ENCODE measurements at places on chromosomes 6 and 20. TPM values are rescaled to one million over a fixed set of nuclear protein-coding genes. Genes with fewer than 3 reads are reported as not detected.
A peak's percentile ranks its signal among the peaks of the same experiment; 100 is the strongest.

Gene DNPH1
- 57.0 TPM for total RNA-seq

Gene LAMA5
- 71.8 TPM for total RNA-seq

DNA sequence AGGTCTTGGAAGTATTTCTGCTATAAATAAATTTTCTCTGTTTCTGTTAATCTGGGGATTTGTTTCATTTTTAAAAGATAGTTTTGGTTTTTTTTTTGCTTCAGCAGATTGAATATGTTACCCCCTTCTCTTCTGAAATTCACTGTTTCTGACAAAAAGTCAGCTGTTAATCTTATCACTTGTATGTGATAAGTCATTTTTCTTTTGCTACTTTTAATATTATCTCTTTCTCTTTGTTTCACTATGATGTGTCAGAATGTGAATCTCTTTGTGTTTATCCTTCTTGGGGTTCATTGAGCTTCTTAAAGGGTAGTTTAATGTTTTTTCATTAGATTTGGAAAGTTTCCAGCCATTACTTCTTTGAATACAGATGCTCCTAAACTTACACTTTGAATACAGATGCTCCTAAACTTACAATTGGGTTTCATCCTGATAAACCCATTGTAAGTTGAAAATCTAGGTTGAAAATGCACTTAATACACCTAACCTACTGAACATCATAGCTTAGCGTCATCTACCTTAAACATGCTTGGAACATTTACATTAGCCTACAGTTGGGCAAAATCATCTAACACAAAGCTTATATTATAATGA lies 154.2 kb upstream of the COL21A1 start:
- H3K4me1 ChIP-seq = peaks cover 2% of the 10 kb centered on the region
- H3K36me3 ChIP-seq = no peaks in the 10 kb centered on the region
- no peak overlapping the region for H3K4me3 ChIP-seq
- no peak for DNase-seq
- no peaks in the 10 kb centered on the region for H3K27me3 ChIP-seq
- no peak overlapping the region for H3K27ac ChIP-seq

DNA sequence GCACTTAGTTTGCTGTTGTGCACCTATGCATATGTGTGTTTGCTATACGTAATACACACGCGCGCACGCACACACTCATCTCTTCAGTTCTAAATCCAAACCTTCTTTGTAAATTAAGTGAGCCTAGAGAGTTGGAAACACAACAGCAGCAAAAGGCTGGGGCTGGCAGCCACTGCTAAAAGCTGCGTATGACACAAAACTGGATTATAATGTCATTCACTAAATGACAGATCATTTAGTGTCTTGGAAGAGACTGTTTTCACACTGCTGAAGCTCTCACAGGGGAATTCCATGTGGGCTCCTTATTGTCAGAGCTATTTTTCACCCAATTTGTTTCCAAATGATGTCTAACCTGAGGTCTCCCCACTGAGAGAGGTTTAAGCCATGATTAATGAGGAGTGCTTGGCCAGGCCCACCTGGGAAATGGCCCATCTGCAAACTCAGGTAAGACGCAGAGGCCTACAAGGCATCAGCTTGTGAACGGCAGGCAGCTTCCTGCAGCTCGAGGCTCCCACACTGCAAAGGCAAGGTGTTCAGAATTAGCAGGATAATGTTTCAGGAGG lies 94.2 kb downstream of the OLIG3 start:
- DNase-seq = no peak
- no peak overlapping the region for H3K27ac ChIP-seq
- no peak overlapping the region for H3K4me3 ChIP-seq
- H3K36me3 ChIP-seq = no peaks in the 10 kb centered on the region
- H3K4me1 ChIP-seq = no peaks in the 10 kb centered on the region
- no peaks in the 10 kb centered on the region for H3K27me3 ChIP-seq

DNA sequence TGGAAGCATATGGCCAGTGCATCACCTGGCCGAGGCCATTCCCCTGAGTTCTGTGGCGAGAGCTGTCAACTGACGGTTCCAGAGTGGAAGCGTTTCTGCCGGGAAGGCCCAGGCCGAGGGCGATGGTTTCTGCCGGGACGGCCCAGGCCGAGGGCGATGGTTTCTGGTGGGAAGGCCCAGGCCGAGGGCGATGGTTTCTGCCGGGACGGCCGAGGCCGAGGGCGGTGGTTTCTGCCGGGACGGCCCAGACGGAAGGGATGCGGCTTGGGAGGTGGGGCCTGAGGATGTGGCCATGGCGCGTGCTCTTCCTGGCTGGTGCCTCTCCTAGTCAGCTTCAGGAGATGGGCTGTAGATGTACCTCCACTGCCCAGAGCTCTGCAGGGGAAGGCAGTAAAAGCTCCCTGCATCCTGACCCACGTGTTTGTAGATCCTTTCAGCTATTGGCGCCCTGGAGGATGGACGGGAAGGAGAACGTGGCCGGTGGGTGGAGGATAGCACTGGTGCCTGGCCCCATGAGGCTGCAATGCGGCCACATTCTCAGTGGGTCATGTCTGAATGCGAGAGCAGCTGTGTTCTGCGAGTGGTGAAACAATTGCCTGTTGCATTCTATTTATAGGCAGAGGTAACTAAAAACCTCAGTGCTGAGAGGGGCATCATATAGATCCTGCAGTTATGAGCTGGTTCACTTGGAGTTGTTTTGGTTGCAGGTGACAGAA lies 12.8 kb downstream of the TPD52L2 start:
- no peaks in the 10 kb centered on the region for H3K27me3 ChIP-seq
- H3K4me1 ChIP-seq = no peaks in the 10 kb centered on the region
- no peak overlapping the region for H3K27ac ChIP-seq
- no peaks in the 10 kb centered on the region for H3K36me3 ChIP-seq

DNA sequence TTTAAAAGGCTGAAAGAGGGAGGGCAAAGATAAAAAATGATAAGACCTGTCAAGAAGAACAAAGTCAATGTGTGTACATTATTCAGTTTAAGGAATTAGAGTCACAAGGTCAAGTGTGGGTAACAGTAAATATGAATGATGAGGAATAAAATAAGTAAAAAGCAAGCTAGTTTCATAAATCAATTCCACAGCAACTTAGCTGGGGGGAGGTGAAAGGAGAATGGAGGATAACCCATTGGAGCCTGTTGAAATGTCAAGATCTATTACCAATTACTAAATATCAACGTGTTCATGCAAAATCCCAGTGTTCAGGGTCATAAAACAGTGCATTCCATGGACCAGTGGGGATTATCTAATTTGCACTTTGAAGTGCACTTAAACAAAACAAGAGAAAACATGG lies 242.9 kb downstream of the TBX18 start:
- H3K4me3 ChIP-seq = no peak overlapping the region
- H3K4me1 ChIP-seq = no peaks in the 10 kb centered on the region
- no peak overlapping the region for H3K27ac ChIP-seq
- H3K27me3 ChIP-seq = no peaks in the 10 kb centered on the region

GRCh38 chr20:1337441-1337840 lies 8.5 kb upstream of the SDCBP2 start:
- H3K4me3 ChIP-seq = no peak overlapping the region
- no peaks in the 10 kb centered on the region for H3K27me3 ChIP-seq
- H3K36me3 ChIP-seq = no peaks in the 10 kb centered on the region
- no peak overlapping the region for H3K27ac ChIP-seq
- no peak for DNase-seq

DNA sequence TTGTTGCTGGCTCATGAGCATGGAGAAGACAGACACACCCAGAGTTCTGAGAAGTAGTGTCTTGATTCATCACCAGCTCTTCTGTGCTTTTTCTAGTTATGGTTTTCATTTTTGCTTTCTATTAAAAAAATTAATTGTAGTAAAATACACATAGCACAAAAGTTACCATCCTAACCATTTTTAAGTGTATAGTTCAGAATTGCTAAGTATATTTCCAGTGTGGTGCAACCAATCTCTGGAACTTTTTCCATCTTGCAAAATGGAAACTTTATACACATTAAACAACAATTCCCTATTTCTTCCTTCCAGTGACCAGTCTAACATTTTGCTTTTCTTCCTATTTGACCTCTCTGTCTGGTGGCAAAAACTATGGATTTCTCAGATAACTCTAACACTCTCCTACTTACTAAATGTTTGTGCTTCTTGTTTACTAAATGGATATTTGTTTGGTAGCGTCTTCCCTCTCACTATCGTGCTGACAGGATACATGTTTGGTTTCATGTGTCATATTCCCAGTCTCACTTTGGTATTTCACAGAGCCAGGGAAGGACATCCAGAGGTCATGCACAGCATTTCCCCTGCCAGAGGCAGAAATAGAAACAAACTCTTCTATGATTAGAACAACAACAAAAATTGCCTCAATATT lies 40.6 kb downstream of the TXLNB start:
- H3K27me3 ChIP-seq = no peaks in the 10 kb centered on the region
- no peak overlapping the region for H3K4me3 ChIP-seq
- H3K4me1 ChIP-seq = peaks cover 12% of the 10 kb centered on the region
- H3K36me3 ChIP-seq = no peaks in the 10 kb centered on the region

DNA sequence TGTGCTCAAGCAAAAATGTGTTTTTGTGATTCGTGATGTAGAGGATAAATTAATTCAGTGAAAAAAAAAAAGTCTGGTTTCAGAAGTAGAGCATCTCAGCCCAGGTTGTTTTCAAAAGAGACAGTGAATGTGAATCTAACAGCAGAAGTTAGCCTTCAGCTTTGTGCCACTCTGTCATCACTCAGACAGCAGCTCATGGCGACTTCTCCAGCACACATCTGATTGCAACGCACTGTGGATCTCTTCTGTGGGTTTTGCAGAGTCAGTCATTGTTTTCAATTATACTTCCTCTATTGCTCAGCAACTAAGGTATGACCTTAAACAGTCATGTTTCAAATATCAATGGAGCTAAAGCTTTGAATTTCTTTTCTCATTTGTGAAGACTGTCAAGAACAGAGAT lies 335.5 kb upstream of the POU3F2 start:
- H3K4me3 ChIP-seq = no peak overlapping the region
- no peak overlapping the region for H3K27ac ChIP-seq
- H3K27me3 ChIP-seq = no peaks in the 10 kb centered on the region
- no peaks in the 10 kb centered on the region for H3K4me1 ChIP-seq

- DNase-seq = no peak
- peak overlapping the region; percentile 63 for H3K4me3 ChIP-seq
- no peaks in the 10 kb centered on the region for H3K27me3 ChIP-seq
- H3K36me3 ChIP-seq = no peaks in the 10 kb centered on the region
- peak overlapping the region; percentile 97 for H3K27ac ChIP-seq
- H3K4me1 ChIP-seq = no peaks in the 10 kb centered on the region
Observed at GRCh38 chr6:53347250-53347920, 1.4 kb downstream of the ELOVL5 start.

DNA sequence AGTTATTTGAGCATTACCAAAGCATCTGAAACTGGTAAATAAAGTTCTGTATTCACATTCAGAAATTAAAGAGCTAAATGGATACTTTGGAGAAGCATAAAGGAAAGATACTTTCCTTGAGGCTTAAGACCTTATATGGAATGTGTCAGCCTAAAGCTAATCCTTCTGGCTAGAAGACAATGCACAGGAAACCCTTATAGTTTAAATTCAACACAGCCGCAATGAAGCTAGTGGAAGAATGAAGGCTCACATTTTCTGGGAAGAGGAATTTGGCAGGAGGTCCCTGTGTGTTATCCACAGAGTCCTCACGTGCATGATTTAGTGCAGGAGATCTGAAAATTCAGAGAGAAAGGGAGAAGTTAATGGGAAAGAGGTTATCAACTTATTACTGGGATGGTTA lies 21.5 kb upstream of the CHD6 start:
- H3K4me1 ChIP-seq = no peaks in the 10 kb centered on the region
- no peak overlapping the region for H3K4me3 ChIP-seq
- no peak for DNase-seq
- H3K27me3 ChIP-seq = no peaks in the 10 kb centered on the region
- H3K36me3 ChIP-seq = no peaks in the 10 kb centered on the region

DNA sequence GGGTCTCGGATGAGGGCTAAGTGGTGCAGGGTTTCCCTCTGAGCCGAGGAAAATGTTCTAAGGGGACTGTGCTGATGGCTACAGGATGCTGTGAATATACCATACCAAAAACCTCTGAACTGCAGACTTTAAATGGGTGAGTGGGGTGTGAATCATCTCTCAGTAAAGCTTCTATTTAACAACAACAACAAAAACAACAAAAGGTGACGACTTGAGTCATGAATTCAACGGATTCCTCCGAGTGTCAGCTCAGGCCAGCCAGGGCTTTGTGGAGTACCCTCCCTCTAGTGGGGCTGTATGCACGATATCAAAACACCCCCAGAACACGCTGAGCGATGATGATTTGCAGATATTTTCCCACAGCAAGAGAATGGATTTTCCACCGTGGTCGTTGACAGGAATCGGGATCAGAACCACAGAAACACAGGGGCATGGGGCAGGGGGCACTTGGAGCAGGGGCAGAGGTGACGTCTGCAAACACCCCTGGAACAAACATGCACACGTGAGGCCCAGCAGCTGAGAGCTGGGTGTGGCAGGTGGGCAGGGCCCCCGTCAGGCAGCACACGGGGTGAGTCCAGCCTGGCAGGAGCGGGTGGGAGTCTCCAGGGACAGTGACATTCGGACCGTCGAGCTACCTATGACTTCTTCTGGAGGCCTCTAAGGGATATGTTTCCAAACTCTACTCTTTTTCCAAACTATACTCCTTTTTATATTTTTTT lies 38.6 kb downstream of the SLC2A4RG start:
- no peak overlapping the region for H3K27ac ChIP-seq
- DNase-seq = no peak
- H3K36me3 ChIP-seq = no peaks in the 10 kb centered on the region
- peaks cover 13% of the 10 kb centered on the region for H3K4me1 ChIP-seq
- H3K27me3 ChIP-seq = no peaks in the 10 kb centered on the region
- no peak overlapping the region for H3K4me3 ChIP-seq

Gene CLPSL2
- total RNA-seq = not detected

Gene CTAGE9
- total RNA-seq = not detected

DNA sequence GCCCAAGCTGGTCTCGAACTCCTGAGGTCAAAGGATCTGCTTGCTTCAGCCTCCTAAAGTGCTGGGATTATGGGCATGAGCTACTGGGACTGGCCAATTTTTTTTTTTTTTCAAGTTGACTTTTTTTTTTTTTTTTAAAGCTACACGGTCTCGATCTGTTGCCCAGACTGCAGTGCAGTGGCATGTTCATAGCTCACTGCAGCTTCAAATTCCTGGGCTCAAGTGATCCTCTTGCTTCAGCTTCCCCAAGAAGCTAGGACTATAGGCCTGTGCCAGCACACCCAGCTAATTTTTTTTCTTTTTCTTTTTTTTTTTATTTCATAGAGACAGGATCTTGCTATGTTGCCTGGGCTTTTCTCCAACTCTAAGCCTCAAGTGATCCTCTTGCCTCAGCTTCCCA lies 59.5 kb downstream of the NCOA3 start:
- no peaks in the 10 kb centered on the region for H3K36me3 ChIP-seq
- H3K4me3 ChIP-seq = no peak overlapping the region
- H3K27ac ChIP-seq = no peak overlapping the region
- H3K27me3 ChIP-seq = no peaks in the 10 kb centered on the region
- no peak for DNase-seq
- peaks cover 6% of the 10 kb centered on the region for H3K4me1 ChIP-seq

GRCh38 chr6:107618672-107619071 lies 128.8 kb downstream of the SOBP start:
- H3K4me1 ChIP-seq = peaks cover 9% of the 10 kb centered on the region
- no peak for DNase-seq
- H3K4me3 ChIP-seq = no peak overlapping the region
- H3K27me3 ChIP-seq = no peaks in the 10 kb centered on the region
